ENCODE measurements at places on chromosomes 11 and 22.

- no peak for DNase-seq
Observed at GRCh38 chr22:22746963-22747933, 102.8 kb downstream of the GGTLC2 start.

DNA sequence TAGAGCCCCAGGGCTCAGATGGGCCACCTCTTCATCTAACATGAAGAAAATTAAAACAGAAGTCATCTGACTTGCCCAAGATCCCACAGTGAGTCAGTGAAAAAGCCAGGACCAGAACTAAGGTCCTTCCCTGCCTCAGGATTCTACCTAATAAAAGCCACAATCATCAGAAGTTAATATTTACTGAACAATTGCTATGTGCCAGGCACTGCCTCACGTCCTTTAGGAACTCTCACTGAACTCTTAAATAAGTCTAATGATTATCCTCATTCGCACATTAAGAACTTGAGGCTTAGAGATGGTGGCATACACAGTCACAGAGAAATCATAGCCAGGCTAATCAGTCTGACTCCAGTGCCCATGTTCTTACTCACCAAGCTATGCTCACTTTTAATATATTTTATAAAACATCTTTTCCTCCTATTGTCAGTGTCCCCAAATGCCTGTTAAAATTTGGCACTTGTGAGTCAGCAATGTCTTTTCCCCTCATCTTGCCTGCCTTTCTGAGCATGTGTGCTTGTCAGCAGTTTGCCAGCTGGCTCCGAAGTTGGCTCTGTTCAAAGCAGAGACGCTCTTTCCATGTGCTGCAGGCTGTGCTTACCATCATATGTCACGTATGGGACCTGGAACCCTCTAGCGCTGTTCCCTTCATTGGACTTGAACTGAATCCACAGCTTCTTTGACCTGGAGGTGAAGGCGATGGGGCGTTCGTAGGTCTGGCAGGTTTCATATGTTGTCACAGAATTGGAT lies 21.5 kb upstream of the NRIP3 start:
- no peak for DNase-seq

DNA sequence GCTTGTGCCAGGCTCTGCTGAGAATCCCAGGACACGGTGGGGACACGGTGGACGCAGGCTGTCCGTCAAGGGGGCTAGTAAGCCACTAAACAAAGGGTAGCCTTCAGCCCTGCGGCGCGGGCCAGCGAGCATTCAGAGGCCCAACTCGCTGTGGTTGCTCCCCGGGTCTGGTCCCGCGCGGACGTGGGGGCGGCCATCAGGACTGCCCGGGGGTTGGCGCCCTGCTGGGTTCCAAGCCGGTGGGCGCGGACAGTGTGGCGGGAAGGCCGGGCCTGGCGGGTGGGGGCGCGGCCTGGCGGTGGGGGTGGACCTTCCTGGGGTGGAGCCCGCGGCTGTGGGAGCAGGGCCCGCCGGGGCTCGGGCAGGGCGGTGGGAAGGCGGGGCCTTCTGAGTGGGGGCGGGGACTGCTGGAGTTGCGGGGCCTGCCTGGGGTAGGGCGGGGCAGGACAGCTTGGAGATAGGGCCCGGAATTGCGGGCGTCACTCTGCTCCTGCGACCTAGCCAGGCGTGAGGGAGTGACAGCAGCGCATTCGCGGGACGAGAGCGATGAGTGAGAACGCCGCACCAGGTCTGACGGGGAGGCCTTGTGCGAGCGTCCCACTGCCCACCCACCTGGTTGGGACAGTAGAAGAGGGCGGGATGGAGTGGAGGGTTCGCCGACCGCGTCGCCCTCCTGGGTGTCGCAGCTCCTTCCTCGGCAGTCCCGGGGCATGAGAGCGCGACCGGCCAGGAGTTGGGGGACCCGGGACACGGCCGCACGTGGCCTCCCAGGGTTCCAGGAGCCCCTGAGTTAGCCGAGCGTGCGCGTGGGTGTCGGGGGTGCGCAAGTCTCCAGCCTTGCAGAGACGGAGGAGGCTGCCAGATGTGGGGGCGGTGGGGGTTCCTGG lies at the start of gene SERHL2:
SERHL2 (plus strand) TSS at position 482 of the 887 bp plus-strand sequence; CDS start at position 547, 65 bp downstream.
- no peak for DNase-seq

- no peak for DNase-seq
Observed at GRCh38 chr11:82858556-82859091, 41.6 kb downstream of the PRCP start.
